ENCODE measurements at places on chromosomes 16 and 17.

DNA sequence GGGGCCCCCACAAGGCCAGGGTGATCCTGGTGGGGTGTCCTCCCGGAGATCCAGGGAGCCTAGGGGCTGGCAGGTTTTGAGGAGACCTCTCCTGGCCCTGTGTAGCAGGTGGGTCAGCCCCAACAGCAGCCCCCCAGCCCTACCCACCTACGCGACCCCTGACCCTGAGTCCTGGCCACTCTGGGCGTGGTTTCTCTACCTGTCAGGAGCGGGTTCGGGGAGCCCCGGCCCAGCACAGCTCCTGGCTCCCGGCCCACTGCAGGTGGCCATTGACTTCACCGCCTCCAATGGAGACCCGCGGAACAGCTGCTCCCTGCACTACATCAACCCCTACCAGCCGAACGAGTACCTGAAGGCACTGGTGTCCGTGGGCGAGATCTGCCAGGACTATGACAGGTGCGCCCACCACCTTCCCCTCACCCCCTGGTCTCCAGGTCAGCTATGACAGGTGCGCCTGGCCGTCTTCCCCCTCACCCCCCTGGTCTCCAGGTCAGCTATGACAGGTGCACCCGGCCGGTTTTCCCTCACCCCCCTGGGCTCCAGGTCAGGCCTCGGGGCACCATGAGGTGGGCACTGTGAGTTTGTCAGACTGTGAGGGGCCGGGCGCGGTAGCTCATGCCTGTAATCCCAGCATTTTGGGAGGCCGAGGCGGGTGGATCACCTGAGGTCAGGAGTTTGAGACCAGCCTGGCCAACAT is 13.0 kb downstream of the CPNE7 start:
- no peak for DNase-seq

GRCh38 chr16:77308163-77308561 is 109.0 kb downstream of the SYCE1L start:
- DNase-seq = no peak

DNA sequence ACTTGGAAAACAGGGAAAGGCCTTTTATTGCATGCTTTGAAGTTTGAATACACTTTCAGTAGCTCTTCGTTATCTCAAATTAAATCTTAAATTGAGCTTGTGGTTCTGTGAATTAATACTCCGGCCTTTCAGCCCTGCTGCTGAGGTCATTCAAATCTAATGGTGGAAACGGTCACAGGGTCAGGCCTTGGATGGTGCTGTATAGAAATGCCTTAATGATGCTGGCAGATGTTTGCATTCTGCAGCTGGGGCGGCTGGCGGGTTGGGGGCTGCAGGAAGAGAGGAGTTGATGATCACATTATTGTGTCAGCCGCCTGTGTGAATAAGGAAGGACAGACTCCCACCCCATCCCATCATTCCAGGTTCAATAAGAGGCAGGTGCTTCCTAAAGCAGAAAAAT is 723.6 kb downstream of the WWOX start:
- no peak for DNase-seq

GRCh38 chr17:80859002-80859941 is 132.4 kb upstream of the CHMP6 start:
- no peak for DNase-seq

DNA sequence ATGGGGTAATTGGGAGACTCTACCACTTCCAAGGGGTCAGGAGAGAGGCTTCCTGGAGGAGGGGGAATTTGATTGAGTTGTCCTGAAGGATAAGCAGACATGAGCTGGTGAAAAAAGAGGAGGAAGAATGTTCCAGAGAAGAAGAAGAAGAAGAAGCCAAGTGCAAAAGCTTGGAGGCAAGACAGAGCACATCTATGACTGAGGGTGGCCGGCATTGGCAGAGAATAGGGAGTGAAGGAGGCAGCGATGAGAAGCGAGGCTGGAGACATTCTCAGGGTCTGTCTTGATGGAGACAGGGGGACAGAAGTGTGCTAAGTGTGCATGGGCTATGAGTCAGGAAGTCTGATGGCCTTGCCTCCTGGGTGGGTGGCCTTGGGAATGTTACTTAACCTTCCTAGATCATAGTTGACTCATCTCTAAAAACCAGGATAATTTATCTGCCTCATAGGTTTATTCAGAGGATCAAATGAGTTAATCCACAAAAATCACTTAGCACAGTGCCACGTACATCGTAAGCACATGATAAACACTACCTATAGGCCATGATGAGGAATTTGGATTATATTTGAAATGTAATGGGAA is 171.7 kb downstream of the ABCC12 start:
- no peak for DNase-seq

- no peak for DNase-seq
Observed at GRCh38 chr16:50598256-50598894, 50.2 kb downstream of the NKD1 start.
